Fibroblast of villous mesenchyme (primary cell): ENCODE measurements at places on chromosomes 7 and 10.
A peak's percentile ranks its signal among the peaks of the same experiment; 100 is the strongest.

- peak; percentile 17 for DNase-seq
Measured at GRCh38 chr10:62885684-62886461, 69.7 kb upstream of the EGR2 start.

- DNase-seq: no peak
Measured at GRCh38 chr10:25766687-25767221, 167.3 kb upstream of the MYO3A start.

DNA sequence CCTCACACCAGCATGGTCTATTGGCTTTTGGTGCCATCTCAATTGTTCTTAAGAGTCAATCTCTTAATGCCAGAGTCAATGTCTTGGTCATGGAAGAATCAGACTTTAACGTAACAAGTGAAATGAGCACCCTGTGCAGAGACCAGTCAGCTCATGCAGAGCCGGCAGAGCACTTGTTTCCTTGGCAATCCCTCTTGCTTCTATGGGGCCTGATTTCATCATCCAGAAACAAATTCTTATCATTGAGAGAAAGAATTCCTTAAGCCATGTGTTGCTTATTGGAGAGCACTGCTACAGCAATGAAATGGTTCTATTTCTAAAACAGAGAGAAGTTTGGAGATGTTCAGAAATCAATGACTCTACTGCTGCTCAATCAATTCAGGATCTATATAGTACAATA, 212.8 kb downstream of the IPMK start:
- DNase-seq: peak; percentile 49

DNA sequence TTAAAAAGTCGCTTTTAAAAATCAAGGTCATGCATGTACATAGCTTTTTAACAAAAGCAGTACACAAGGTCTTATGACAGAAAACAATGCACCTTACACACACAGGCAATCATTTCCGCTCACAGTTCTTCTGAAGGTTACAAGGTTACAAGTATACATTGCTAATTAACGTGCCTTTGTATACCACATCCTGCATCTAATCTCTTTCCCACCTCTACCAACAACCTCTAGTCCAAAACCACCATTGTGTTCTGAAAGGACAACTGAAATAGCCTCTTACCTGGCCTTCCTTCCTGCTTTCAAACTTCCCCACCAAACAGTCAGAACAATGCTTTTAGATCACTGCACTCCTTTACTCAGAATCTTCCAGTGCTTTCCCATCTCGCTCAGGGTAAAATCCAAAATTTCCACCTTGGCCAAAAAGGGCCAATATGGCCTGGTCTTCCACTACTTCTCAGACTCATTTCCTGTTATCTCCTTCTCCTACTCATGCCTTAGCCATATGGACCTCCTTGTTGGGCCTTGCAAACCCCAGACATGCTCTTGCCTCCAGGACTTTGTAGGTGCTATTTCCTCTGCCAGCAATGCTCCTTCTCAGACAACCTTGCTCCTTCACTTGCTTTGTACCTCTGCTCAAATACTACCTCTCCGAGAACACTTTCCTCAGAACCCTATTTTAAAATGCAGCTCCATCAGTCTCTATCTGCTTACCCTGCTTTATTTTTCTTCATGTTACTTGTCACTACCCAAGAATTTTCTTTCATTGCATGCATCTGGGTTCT, 205.4 kb downstream of the DNAJC1 start:
- DNase-seq: no peak

- DNase-seq: no peak
Measured at GRCh38 chr10:49175587-49176309, 12.4 kb downstream of the TMEM273 start.

DNA sequence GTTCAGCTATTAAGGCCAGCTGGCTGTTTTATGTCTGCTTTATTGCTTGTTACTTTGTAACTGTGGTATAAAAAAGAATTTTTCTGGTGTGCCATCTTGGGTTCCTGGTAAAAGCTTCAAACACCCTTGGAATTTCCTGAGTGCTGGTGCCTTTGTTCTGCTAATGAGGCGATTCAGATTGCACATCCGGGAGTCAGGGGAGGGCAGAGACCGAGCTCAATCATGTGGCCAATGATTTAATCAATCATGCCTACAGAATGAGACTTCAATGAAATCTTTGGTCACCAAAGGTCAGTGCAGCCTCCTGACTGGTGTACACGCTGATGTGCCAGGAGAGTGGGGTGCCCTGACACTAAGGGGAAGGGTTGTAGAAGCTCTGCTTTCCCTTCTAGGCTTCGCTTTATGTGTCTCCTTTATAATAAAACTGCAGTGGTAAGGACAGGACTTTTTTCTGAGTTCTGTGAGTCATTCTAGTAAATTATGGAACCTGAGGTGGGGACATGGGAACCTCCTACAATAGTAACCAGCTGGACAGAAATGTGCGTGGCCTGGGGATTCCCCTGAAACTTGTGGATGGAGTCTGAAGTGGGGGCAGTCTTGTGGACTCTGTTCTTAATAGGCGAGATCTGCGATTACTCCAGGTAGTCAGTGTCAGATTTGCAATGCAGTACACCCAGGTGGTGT, 69.4 kb upstream of the OGDHL start:
- DNase-seq: peak; percentile 25

GRCh38 chr7:18555968-18556367, 60.4 kb downstream of the HDAC9 start:
- no peak for DNase-seq

GRCh38 chr7:1267016-1267900, 34.6 kb downstream of the UNCX start:
- DNase-seq: no peak

DNA sequence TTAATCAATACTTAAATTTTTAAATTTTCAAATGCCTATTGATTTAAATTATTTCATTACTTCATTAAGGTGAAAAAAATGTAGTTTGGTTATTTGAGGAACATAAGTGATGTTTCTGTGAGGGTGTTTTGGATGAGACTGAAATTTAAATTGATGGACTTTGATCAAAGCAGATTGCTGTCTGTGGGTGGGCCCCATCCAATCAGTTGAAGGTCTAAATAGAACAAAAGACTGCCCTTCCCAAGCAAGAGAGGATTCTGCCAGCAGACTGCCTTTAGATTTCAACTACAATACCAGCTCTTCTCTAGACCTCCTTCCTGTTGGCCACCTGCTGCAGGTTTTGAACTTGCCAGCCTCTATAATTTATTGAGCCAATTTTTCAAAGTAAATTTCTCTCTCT, 14.5 kb upstream of the GPR37 start:
- DNase-seq: no peak

DNA sequence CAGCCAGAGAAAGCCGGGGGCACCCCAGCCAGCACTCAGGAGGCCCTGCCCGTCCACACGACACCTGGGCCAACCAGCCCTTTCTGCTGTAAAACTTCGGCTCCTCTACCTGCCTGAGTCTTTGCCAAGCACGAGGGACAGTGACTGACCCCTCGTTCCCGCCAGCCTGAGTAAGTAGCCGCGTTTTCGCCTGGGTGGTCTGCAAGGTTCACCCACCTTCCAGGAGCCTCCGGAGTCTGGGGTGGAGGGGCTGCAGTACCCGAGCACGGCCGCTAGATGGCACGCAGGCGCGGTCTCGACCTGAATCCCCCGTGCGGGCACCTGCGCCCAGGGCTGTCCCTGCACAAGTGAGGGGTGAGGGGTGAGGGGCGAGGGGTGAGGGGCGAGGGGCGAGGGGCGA, 192.7 kb downstream of the PTPRN2 start:
- DNase-seq: no peak

GRCh38 chr7:75040512-75040911, 33.1 kb downstream of the RCC1L start:
- DNase-seq: no peak

- peak; percentile 62 for DNase-seq
Measured at GRCh38 chr7:24825931-24826661, 68.8 kb upstream of the GSDME start.

GRCh38 chr7:117065571-117066150, 112.4 kb downstream of the ST7 start:
- DNase-seq: no peak

GRCh38 chr10:109430043-109430760, 493.1 kb downstream of the XPNPEP1 start:
- DNase-seq: peak; percentile 62

- DNase-seq: no peak
Measured at GRCh38 chr10:79321951-79322350, 25.3 kb upstream of the PPIF start.

GRCh38 chr7:79497728-79498127, 44.3 kb upstream of the MAGI2 start:
- no peak for DNase-seq

DNA sequence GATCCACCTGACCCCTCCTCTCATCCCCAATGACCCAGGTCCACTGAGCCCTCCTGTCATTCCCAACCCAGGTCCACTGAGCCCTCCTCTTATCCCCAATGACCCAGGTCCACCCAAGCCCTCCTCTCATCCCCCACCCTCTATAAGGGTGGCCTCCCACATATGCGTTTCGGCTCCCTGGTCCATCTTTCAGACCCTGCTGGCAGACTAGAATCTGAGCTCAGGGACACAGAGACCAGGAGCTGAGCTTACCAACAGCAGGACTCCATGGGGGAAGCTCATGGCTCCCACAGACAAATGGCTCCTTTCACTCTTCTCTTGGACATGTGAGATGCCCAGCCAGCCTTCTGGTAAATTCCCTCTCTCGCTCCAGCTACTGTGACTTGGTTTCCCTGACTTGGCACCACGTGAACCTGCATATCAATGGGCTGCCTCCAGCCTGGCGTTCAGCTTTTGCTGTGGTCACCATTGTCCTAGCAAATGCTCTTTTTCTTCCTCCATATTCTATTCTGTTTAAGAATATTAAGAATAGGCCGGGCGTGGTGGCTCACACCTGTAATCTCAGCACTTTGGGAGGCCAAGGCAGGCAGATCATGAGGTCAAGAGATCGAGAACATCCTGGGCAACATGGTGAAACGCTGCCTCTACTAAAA, 24.8 kb upstream of the INPP5A start:
- no peak for DNase-seq

- no peak for DNase-seq
Measured at GRCh38 chr10:115660391-115660790, 567.2 kb downstream of the ATRNL1 start.

- no peak for DNase-seq
Measured at GRCh38 chr10:28540145-28540544, 7.2 kb downstream of the WAC start.

- DNase-seq: no peak
Measured at GRCh38 chr7:110621289-110621688, 469.6 kb upstream of the LRRN3 start.

- peak; percentile 52 for DNase-seq
Measured at GRCh38 chr7:17558558-17559332, 260.3 kb downstream of the AHR start.

DNA sequence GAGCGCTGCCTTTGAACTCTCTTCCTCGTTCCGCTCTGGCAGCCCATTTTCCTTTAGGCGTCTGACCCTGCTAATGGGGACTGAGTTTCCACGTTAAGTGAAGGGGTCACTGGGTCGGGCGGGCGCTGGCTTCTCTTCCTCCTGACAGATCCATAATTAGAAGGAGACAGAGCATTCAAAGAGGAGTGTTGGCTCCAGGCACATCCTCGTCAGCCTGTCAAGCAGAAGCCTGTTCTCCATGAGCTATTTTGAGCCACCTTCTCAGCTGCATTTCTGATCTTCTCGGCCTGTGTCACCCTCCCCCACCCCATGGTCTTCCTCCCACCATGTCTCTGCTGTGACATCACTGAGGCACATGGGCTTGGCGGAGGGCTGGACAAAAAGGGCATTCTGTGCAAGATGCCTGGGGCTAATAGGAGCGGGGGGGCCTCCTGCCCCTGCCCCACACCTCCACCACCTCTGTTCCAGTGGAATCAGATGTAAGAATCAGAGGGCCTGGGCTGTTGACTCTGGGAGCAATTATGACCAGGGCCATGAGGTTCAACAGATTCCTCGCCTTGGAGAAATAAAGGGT, 248.1 kb downstream of the PLXNA4 start:
- no peak for DNase-seq

DNA sequence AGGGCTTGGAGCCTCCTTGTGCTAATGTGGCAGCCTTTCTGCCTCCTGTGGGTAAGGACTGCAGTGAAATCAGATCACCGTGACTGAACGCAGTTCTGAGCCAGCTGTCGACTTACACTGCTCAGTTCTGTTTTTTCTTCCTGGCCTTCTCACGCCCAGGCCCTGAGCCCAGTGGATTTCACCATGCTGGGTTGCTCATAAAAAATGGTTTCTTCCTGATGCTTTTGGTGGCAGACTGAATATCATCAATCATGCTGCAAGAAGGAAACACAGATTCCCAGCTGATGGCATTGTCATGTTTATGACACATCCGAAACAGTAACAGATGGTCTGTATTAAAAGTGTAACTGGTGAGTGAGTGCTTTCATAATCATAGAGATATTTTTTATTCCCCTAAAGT, 389.6 kb downstream of the GALNT17 start:
- DNase-seq: no peak

DNA sequence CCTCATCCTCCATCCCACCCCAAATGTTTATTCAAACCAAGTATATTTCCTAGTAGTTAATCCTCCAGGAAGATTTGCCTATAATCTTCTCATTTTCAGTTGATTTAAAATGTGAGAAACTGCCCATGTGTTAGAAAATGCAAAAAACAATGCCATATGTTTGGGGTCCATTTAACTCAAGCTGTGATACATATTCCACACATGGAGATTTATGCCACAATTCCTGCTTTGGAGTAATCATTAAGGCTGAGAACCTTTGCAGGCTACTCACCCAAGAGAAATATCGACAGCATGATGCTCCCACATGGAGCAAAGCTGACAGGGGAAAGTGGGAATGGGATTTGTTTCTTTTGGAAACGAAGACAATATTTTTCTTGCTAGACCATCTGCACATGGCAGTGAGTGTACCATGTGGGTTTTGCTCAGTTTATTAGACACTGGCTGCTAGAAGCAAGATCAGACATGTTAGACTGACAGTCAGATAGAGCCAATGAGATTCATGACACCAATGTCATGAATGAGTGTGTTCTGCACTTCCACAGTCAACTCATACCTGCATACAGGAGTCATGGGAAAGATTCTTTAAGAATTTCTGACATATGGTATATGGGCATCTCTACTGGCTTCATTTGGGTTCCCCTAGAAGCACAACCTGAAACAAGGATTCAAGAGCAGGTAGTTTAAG, 3.4 kb upstream of the GRM8 start:
- DNase-seq: no peak

GRCh38 chr10:117412469-117413010, 37.3 kb upstream of the PDZD8 start:
- DNase-seq: no peak

GRCh38 chr10:133258818-133259601, 17.7 kb downstream of the ADAM8 start:
- peak; percentile 99 for DNase-seq

DNA sequence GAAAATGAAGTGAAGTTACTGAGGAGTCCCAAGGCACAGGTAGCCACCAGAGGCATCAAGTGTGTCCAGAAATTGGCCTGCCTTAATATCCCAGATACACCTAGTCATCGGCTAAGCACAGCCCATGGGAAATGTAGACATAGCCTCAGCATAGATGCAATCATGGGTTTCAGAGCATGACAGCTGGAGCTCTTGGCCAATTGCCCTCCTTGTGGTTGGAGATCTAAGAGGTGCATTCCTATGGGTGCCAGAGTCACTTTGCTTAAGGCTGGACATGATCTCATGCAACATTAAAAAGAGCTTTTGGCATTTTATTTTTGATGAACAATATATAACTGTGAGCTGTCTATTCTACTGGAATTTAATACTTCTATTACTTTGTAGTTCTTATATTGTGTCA, 758.0 kb upstream of the LRRTM3 start:
- no peak for DNase-seq

- DNase-seq: peak; percentile 73
Measured at GRCh38 chr10:35640474-35640873, 1.6 kb downstream of the FZD8 start.
